Cerebellum (tissue), 4 donors: ENCODE measurements at places on chromosomes 5 and 9.

GRCh38 chr5:173557123-173557903 lies 59.1 kb downstream of the BOD1 start:
- no peak for DNase-seq

- DNase-seq: no peak
Measured at GRCh38 chr9:130054820-130055219, 1.1 kb downstream of the GPR107 start.

DNA sequence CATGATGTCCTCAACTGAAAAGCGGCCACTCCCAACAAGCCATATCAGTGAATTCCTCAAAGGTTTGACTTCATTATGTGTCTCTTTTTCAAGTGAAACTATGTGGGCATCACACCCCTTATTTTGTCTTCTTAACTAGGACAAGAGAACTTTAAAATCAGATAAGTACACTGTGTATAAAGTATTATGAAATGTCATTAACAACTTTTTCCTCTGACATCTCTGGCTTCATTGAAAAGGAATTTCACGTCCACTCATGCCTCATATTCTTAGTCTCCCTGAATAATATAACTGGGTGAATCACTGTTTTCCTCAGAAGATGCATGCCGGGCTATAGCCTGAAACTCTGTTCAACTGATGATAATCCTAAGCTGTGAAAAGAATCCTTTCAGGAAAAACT lies 415.8 kb downstream of the ACTL7B start:
- DNase-seq: no peak

GRCh38 chr5:151270599-151270998 lies 17.6 kb downstream of the GM2A start:
- DNase-seq: no peak

GRCh38 chr5:66436721-66437120 lies 159.5 kb upstream of the MAST4 start:
- no peak for DNase-seq

DNA sequence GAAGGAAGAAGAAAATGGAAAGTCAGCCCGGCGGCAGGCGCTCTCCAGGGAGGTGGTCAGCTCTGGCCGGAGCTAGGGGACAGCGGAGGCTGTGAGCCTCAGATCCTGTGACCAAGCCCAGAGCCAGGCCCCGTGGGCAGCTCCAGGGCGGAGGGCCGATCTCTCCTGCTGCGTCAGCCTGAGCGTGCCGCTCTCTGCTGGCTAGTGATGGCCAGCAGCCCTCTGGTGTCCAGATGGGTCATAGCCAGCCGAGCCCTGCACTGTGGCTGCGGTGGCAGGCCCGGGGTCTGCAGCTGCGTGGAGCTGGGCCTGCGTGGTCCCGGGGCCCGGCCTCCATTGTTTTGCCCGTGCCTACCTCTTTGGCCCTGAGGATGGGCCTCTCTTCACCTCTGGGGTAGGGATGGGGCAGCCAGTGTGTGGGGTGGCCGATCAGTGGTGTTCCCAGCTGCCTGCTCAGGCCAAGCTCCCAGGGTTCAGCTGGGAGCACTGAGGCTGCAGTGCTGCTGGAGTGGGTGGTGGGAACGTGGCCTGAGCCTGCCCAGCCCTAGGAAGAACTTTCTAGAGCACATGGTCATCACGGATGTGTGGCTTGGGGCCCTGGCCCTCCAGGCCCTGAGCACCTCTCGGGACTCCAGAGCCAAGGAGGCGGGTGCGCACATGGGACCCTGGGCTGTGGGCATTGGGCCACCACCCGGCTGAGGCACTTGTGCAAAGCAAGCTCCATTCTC lies 17.1 kb upstream of the NRARP start:
- DNase-seq: no peak

DNA sequence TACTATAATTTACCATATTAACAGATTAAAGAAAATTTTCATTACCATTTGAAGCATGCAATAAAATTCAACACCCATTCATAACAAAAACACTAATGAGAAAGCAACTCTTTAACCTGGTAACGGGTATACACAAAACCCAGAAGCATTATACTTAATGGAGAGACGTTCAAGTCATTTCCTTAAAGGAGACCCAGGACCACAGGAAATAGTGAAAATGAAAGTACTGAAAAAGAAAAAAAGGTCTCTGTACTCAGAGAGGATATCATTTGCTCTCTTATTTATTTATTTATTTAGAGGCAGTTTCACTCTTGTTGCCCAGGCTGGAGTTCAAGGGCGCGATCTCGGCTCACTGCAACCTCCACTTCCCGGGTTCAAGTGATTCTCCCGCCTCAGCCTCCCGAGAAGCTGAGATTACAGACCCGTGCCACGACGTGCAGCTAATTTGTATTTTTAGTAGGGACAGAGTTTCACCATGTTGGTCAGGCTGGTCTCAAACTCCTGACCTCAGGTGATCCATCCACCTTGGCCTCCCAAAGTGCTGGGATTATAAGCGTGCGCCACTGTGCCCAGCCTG lies 61.6 kb downstream of the SETX start:
- DNase-seq: no peak

DNA sequence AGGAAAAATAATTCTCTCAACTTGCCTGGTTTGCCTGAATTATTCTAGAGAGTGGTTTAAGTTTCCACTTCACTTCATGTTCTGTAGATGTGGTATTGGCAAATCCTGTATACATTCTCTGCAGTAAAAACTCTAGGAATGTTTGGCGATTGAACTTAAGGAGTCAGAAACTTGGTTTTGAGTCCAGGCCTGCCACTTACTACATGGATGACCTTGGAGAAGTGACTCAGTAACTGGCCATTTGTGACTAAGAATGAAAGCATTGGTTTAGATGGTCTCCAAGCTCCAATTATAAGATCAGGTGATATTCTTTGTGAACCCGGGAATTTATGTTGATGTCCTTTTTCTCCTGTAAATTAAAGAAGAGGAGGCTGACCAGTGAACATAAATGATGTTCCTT lies 233.8 kb downstream of the GAS1 start:
- DNase-seq: no peak

DNA sequence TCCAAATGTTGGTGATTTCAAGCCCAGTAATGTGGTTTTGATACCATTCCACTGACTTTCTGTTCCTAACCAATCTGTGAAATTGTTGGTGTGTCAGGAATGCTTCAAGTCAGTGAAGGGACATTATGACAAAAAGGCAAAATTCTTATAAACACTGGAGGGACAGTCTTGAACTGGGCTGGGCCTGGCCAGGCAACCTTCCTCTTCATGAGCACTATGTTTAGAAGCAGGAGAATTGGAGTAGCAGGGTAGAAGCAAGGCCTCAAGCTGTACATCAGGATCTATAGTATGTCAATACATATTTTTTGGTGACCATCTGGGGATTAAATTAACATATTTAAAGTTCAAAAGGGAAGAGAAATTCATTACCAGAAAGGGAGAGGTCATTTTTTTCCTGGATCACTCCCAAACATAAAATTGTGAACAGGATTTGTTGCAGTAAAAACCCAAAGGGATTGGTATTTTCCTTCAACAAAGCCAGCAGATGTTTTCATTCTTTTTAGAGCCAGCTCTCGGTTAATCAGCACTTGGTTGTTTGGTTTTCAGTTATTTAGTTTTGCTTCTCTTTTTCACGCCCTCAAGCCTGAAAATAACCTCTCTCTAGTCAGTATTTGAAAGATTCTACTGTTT lies 77.9 kb upstream of the PIK3R1 start:
- DNase-seq: no peak

- DNase-seq: no peak
Measured at GRCh38 chr5:169838688-169839087, 141.6 kb downstream of the INSYN2B start.

DNA sequence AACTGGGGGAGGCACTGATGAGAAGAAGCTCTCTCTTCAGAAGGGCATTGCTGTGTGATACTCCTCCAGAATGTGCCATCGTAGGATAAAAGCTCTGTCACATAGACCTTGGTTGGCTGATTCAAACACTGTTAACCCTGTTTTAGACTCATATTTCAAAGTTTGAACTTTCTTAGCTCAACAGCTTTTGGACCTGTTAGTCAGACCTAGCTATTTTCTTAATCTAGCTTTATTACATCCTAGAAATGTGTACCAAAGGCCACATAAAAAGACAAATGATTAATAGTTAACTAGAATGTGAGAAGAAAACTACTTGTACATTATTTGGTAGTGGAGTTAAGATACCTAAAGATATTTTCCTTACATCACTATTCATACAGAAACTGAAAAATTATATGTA lies 4.3 kb downstream of the RHOBTB3 start:
- no peak for DNase-seq

DNA sequence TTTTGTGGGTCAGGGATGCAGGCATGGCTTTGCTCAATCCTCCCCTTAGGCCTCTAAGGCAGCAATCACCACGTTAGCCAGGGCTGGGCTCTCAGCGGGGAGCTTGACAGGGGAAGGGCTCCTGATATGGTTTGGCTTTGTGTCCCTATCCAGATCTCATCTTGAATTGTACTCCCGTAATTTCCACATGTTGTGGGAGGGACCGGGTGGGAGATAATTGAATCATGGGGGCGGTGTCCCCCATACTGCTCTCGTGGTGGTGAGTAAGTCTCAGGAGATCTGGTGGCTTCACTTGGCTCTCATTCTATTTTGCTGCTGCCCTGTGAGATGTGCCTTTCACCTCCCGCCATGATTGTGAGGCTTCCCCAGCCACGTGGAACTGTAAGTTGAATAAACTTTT lies 11.5 kb upstream of the IRX4 start:
- DNase-seq: no peak

- DNase-seq: no peak
Measured at GRCh38 chr9:27659571-27659970, 86.3 kb upstream of the C9orf72 start.

DNA sequence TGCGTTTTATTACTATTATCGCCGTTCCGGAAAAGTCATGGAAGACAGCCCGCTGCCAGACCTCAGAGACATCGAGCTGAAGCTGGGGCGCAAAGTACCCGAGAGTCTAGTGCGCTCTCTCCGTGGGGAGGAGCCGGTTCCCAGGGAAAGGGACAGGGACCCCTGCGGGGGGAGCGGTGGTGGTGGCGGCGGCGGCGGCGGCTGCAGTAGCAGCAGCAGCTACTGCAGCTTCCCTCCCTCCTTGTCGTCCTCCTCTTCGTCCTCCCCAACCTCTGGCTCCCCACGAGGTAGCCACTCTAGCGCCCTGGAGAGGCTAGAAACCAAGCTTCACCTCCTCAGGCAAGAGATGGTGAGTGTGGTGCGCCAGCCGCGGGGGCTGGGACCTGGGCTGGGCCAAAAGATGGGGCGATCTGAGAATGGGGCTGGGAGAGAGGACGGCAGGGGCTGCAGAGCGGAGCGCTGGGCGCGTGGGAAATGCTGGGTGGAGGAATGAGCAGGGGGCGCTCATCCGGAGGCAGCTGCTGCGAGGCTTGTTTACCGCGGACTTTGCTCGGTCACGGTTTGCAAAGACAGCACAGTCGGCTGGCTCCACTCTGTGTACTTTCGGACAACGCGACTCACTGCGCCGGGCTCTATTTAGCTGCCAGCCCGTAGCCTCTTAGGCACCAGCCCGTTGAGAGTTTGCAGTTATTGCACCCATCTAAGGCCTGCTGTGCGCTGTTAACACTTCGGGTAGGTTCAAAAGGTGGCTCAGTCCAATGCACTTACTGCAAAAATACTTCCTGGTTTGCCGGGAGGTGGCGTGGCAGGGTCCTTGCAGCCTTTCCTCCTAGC lies 1.1 kb downstream of the LURAP1L start:
- DNase-seq: peak; percentile 84

GRCh38 chr5:147557876-147558745 lies 48.2 kb upstream of the DPYSL3 start:
- no peak for DNase-seq

DNA sequence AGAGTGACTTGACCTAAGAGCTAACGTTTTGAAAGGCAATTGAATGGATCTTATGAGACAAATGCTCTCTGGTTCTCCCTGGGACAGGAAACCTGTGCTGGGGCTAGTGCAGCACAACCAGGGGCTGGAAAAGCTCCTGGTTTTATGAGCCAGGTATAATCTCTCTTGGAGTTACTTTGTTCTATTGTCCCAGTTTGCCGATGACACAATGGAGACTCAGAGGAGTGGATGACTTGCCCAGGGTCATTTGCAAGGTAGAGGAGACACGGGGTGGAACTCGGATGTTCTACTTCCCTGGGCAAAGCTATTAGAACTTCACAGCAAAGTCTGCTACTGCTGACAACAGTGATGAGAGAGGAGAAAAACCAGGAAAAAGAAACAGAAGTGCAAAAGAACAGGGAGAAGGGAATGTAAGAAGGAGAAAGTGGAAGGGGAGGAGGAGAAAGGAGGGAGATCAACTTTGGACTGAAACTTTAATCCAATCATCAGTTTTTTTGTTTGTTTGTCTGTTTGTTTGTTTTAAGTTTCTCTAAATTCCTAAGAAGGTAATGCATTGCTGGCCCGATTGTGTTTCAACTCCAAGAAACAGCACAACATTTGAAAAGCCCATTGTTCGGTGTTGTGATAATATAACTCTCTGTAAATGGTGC lies 7.4 kb upstream of the GSN start:
- DNase-seq: no peak

- no peak for DNase-seq
Measured at GRCh38 chr5:71907608-71908145, 188.6 kb downstream of the CARTPT start.

GRCh38 chr5:91670563-91670962 lies 287.4 kb upstream of the ARRDC3 start:
- DNase-seq: no peak

DNA sequence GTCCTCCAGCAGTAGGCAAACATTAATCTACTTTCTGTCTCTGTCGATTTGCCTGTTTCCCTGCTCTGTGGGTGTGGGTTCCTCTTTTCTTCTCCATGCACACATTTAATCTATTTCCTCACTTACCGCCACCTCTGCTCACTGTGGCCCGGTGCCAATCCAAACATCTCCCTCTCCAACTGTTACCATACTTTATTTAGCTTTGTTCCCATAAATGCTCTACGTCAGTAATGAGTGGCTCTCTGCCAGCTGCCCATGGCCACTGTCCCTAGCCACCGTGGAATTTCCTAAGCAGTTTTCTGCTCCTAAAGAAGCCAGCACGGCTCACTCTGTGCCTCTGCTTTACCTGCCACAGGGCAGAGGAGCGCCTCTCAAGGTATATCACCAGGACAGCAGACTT lies 19.5 kb upstream of the GOLPH3 start:
- DNase-seq: no peak

DNA sequence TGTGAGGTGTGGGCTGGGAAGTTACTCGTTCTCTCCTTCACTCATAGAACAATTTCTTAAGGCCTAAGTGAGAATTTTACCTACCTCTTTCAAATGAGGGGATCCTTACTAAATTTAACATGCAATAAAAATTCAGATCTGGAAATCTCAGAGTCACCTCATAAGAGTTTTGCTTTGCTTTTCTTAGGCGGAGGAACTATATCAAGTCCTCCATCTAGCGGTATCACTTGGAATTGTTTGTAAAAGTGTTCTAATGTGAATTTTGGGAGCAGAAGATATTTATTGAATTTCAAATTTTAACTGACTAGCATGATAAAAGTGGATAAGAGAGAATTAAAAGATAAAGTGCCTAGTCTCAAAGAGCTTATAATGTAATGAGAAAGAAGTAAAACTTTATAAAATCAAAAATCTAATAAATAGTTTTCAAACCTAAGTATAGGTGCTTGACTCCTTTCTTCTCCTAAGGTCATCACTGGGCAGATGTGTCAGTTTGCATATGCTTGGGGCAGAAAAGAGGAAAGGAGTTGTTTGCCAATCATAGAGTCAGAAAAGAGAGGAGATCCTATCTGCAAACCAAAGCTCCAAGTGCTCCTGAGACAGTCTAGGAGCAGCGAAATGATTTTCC lies 145.7 kb upstream of the DAB2 start:
- peak; percentile 13 for DNase-seq

GRCh38 chr9:125066839-125067619 lies 76.3 kb downstream of the SCAI start:
- no peak for DNase-seq
